ENCODE measurements at places on chromosomes 5 and 9.

GRCh38 chr5:37576552-37576951 is 197.4 kb downstream of the WDR70 start:
- no peak for DNase-seq

DNA sequence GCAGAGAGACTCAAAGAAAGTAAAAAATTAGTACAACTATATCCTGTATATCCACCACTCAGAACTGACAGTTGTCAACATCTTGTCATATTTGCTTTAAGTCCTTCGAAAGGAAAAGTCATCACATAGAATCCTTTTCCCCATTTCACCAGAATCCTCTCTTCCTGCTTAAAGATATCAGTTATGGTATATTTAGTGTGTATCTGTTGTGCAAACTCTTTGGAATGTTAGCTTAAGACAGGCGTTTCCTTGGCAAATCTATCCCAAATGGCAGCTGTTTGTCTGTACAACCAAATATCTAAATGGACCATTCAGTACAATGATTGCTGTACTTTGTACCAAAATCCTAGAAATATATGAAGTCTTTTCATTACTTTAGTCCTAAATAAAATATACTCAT is 98.5 kb downstream of the ITGA1 start:
- DNase-seq, result no peak

DNA sequence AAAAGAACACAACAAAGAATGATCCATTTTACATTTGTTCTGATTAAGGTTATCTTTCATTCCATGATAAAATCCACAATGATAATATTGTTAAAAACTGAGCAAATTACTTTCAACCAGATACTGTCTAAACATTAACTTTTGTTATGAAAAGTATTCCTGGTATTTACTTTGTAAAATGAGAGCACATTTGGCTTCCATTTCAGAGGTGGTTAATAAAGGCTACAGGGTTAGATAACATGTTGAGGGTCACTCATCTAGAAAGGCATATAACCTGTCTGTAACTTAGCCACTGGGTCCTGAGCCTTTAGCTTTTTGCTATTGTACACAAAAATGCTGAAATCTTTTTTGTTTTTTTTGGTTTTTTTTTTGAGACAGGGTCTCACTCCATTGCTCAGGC is 99.3 kb downstream of the ANXA2R start:
- no peak for DNase-seq

GRCh38 chr5:95142145-95142544 is 142.7 kb downstream of the MCTP1 start:
- no peak for DNase-seq

GRCh38 chr9:9215050-9215449 is 1397.8 kb downstream of the PTPRD start:
- no peak for DNase-seq

DNA sequence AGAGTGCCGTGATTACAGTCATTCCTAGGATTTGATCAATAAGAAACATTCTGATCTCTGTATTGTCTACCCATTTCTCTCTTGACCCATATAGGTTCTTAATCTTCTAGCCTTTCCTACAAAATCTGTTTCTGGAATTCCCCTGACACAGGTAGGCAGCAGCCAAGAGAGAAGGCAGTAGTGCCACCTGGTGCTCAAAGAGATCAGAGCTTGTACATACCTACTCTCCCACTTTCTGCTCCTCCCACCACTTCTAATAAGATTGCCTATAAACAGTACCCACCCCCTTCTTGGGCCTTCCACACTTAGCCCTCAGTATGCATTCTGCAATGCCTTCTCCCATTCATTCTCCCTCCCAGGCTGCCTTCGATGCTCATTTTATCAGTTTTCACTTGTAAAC is 117.4 kb upstream of the RORB start:
- peak; percentile 34 for DNase-seq

DNA sequence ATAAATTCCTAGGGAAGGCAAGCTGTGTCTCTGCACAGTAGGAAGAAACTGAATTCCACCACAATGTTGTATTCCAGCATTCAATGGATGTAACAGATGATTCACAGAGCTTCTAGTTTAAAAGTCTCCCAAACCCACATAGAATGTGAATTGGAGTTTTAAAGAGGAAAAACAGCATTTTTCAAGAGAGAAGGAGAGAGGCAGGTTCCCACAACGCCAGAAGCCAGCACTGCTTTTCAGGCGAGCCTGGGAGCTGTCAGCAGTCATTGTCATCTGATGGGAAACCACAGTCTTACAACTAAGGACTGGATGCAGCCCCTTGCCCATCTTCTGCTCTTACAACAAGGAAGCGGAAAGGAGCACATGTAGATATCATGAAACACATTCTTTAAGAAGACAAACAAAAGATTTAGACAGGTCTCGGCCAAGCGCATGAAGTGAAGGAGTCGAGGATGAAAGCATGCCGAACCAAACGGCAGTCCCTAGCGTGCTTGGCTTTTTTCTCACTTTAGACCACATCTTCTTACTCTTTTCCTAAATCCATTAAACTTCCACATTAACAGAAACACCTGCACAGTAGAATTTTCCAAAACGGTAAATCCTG is 638 bp downstream of the DIRAS2 start:
- DNase-seq, result peak; percentile 35

DNA sequence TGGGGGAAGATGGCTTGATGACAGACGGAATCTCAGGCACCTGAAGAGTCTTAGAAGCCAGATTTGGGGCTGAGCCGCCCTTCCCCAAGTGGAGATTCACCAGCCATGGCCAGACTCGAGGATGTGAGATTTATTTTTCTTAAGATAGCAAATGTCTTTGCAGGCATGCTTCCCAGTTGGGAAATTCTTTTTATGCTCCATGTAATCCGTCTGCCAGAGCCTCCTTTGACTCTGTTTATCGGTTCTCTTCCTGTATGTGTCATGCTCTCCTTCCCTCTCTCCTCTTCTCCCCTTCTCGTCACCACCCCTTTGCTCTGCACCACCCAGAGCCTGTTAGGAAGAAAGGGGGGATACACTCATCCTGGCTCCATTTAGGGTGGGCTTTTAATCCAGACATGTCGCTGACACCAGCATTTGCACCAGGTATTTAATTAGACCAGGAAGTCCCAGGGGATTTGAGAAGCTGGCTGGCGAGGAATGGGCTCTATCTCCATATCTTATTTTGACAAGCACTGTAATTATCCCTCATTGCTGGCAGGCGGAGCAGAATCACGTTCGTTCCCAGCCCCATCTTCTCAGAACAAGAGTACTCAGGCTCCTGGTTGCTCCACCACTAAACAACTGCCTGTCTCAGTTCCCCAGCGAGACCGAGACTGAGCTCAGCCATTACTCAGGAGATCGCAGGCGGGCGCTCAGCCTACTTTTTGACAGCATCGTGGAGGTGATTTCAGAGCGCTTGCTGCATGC is 50.9 kb downstream of the KCNIP1 start:
- DNase-seq, result no peak

DNA sequence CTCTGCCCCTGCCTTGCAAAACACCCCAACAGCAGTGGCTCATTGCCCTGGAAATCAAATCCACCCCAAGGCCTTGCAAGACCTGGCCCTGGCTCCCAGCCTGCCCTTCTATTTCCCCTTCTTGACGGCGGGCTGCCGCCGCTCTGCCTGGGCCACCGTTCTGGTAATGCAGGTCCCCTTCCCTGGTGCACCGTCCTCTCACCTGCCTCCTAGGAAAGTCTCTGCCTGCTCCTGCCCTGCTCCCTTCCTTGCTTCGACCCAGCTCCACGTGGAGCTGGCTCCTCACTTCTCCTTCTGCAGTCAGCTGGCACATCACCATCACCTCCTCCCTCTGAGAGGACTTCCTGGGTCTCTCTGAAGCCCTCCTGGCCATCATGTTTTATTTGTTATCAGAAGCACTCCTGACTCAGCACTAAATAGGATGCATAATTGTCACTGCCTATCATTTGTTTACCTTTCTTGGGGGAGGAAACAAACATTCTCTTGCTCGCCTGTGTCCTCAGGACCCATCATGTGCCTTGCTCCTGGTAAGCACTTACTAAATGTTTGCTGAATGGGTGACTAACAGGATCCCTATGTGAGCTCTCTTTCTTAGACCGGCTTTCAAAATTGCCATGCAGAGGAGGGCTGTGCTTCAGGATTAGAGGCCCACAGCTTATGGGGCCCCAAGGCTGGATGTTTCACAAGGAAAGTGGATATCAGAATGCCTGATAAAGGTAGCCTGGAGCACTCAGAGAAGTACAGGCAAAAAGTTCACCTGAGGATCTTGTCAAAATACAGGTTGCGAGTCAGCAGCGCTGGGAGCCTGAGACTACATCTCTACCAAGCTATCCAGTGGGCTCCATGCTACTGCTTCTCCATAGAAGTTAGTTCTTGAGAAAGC is 19.6 kb upstream of the C5orf47 start:
- peak; percentile 6 for DNase-seq

- no peak for DNase-seq
These were observed 347.9 kb downstream of the CDH9 start for GRCh38 chr5:26690511-26690910.

DNA sequence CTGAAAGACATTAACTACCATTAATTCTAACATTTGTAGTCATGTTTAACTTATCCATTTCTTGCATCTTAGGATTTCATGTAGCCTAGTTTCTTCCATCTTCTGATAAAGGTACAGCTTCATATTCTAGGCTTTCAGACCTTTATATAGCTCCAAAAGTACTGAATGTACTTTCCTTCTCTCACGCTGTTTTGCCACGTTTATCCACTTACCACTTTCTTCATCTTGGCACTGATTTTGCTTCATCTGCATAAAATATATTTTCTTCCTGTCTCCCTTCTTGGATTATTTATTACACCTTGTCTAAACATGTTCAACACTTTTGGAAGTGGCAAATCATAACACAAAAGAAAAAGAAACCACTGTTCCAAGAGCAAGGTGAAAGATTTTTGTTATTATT is 553.8 kb downstream of the DTWD2 start:
- DNase-seq, result no peak

GRCh38 chr5:61609840-61610677 is 278.0 kb downstream of the ZSWIM6 start:
- DNase-seq, result no peak

DNA sequence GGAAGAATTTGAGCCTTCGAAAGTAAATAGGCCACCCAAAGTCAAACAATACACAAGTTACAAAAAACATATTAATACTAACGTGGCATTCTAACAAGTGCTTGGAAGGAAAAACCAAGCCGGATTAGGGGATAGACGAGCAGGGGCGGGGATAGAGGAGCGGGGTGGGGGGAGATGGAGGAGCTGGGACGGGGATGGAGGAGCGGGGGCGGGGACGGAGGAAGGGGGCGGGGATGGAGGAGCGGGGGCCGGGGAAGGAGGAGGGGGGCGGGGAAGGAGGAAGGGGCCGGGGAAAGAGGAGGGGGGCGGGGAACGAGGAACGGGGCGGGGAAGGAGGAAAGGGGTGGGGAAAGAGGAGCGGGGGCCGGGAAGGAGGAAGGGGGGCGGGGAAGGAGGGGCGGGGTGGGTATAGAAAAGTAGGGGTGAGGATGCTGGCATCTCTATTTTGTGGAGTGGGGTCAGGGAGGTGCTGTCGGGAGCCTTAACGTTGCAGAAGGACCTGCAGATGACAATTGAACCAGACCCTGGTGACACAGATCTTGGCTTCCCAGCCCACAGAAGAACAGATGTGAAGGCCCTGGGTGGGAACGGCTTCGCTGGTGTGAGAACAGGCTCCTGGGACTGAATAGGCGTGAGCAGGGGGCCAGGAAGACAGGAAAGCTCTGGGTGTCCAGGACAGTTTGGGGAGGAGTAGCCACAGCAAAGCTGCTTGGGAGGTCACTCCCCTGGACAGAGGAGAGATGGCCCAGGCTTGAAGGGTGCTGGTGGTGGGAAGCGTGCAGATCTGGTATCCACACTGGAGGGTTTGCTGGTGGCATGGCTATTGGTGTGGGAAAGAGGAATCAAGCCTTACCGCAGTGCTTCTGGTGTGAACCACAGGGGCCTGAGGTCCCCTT is 233.3 kb upstream of the DAP start:
- DNase-seq, result no peak

- no peak for DNase-seq
These were observed 4.5 kb upstream of the RPL26L1 start for GRCh38 chr5:172954751-172955159.

DNA sequence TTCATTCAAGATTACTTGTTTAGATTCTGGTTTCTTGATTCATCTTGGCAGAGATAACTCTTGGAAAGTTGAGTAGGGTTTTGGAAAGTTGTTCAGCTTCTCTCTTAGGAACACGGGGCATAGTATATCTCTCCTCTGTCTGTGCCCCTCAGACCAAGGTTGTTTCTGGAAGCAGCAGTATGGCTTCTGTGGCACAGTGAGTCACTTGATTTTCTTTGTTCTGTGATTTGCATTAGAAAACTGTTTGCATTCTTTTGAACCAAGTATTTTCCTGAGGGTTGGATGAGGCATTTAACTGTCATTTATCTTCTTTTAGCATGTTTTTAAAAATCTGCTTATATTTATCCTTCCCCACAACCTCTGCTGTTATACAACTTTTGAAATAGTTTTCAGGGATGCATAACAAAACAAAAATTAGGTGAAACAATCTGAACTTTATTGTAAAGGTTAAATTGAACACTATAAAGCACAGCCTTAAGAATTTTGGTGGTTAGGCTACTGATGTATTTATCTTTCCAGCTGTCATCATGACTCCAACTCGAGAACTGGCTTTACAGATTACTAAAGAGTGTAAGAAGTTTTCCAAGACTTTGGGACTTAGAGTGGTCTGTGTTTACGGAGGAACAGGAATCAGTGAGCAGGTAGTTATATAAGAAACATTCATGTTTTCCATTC is 26.5 kb downstream of the DDX46 start:
- DNase-seq, result no peak

DNA sequence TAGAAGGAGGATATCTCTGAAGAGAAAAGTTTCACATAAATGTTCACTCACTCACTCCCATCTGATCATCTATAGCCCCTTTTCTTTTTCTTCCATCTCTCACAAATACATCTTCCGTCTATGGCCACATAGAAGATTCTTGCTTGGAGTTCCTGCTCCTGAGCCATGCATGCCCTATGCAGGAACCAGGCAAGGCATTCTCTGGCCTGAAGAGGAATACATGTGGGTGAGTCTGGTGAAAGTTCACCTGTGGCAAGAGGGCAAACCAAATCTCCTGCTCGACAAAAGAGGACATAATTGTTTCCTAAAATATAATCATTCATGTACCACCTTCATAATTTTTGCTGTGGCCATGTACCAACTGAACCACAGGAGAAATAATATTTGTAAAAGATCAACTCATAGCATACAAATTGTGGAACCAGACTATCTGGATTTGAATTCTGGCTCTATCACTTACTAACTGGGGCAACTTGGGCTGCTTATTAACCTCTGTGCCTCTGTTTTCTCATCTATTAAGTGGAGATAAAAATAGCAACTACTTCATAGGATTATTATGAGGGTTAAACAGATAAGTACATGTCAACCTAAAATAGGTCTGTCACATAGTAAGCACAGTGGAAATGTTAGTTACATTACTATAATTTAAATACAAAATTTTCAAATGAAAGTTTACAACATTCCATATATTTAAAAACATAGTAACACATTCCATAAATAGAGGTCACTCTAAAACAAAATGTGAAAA is 121.2 kb upstream of the NFIB start:
- no peak for DNase-seq

- DNase-seq, result no peak
These were observed 60.8 kb downstream of the PTPN3 start for GRCh38 chr9:109437286-109437685.

Measured in NCI-H2029 treated with DMSO at 0.1 percent for 48 hours (cell line).